KBM-7 (cell line): ENCODE measurements at places on chromosomes 3 and 15.

- DNase-seq = peak; percentile 88
Observed at GRCh38 chr3:185308126-185308754, 54.4 kb upstream of the EHHADH start.

DNA sequence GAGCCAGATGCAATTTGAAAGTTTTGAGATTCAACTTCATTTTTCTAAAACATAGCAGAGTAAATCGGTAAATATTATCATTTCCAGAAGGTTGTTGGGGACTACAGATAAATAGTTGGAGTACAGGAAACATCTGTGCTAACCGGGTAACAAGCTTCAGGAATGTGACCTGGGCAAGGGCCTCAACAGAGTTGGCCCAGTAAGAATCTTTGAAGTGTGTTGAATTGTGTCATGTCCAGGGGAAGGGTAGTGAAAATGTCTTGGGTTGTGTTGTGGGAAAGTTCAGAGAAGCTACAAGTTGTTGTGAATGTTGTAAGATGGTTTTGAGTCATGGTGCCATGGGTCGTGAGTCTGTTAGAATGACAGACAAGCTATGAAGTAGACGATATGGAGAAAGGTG is 35.7 kb downstream of the SQOR start:
- no peak for DNase-seq

GRCh38 chr15:52788099-52788986 is 1.8 kb downstream of the ONECUT1 start:
- DNase-seq = no peak

DNA sequence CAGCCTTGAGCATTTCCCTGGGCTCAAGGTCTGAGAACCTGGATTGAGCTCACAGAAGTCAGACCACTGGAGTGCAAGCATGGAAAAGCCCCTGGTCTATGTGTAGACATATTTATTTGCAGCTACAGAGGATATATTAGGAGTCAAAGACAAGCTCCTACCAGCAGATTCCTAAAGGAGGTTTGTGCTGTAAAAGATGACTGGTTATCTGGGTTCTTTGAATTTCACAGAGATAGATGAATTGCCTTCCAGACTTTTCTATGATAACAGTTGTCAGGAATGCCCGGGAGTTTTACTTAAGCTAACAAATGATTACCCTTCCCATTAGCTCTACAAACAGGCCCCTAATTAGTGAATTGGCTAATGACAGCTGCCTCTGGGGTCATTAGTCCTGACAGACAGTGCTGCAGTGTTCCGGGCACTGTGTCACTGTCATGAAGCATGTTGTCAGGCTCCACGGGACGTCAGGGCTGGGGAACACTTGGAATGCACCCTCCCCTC is 48.8 kb upstream of the PLXNA1 start:
- no peak for DNase-seq

- DNase-seq = no peak
Observed at GRCh38 chr3:188294113-188294512, 140.2 kb downstream of the LPP start.

DNA sequence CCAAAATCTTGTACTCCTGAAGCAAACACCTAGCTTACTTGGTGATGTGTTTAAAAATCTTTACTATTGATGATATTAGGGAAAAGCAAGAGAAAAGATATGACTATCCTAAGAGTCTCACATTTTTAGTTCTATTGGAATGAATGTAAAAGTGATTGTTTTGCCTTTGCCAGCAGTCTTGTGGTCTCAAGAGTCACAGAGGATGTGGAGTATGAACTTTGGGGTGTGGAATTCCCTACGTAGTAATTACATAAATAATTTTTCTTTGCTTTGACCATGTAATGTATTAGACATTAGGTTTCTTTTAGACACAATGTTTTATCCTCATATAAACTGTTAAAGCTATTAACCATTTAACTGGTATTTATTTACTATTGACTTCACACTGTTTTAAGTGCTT is 387.6 kb downstream of the NAALADL2 start:
- DNase-seq = no peak

GRCh38 chr3:5264896-5265770 is 77.6 kb downstream of the EDEM1 start:
- DNase-seq = no peak
